Dermis blood vessel endothelial cell (primary cell): ENCODE measurements at places on chromosomes 16 and 17. TPM values are rescaled to one million over a fixed set of nuclear protein-coding genes. Genes with fewer than 3 reads are reported as not detected.

DNA sequence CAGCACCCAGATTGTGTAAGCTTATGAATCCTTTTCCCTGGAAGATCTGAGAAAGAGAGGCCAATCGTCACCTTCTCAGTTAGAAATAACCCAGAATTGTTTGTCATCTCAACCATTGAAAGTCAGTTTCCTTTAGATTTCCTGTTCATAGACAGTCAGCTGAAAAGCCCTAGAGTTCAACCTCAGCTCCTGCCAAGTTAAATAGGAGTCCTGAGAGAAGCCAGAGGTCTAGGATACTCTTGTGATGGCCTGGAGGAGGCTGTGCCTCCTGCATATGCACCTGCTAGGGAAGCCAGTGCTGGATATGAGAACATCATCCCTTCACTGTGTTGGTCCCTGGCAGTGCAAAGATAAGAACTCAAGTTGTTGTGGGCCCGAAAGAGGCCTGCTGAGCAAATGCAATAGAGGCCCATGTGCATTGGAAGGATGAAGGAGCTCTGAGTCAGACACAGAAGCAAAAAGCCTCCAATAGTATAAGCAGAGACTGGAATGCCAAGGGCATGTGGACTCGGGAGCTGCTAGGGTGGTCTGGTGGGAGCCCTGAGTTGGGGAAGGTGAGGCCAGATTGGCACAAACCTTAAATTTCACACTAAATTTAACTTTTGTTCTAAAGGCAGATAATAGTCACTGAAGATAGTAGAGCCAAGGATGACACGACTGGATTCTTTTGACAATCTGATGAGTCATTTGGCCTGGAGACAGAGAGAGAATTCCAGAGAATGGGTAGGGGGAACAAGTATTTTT, 520.9 kb upstream of the CDH5 start:
- no peak for DNase-seq

GRCh38 chr17:54968988-54969332, 395 bp downstream of the STXBP4 start:
- DNase-seq = peak; percentile 62

TRIM47 gene
- 89.1 and 109 TPM in 2 replicates for total RNA-seq

DNA sequence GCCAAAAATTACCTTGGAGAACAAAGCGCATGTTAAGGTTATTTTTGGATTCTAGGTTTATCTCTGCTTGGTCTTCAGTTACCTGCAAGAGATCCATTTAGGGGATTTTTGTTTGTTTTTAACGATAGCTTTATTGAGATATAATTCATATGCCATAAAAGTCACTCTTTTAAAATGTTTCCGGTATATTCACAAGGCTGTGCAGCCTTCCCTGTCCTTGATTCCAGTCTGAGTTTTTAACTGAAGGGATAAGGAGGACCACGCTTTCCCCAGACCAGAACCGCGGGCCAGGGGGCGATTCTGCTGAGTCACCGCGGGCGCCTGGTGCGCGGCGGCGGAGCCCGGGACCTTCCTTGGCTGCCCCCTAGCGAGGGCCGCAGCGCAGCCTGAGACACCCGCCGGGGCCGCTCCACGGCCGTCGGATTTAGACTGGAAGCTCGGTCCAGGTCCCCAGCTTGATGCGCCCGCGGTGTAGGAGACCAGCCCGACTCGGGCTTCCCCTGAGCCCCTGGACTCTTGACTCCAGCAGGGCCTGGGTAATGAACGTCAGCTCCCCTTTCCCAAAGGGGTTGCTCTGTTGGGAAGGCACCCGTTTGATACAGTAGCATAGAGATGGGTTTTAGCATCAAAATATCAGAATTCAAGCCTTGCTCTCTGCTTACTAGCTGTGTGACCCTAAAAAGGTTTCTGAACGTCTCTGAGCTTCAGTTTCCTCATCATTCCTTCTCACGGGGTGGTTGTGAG, 50.0 kb upstream of the STH start:
- DNase-seq = peak; percentile 76

GPR179 gene
- total RNA-seq = not detected in 2 replicates

- peak; percentile 34 for DNase-seq
Observed at GRCh38 chr17:16100737-16101400, 101.2 kb downstream of the TTC19 start.

KIF1C gene
- 105 and 189 TPM in 2 replicates for total RNA-seq

DNA sequence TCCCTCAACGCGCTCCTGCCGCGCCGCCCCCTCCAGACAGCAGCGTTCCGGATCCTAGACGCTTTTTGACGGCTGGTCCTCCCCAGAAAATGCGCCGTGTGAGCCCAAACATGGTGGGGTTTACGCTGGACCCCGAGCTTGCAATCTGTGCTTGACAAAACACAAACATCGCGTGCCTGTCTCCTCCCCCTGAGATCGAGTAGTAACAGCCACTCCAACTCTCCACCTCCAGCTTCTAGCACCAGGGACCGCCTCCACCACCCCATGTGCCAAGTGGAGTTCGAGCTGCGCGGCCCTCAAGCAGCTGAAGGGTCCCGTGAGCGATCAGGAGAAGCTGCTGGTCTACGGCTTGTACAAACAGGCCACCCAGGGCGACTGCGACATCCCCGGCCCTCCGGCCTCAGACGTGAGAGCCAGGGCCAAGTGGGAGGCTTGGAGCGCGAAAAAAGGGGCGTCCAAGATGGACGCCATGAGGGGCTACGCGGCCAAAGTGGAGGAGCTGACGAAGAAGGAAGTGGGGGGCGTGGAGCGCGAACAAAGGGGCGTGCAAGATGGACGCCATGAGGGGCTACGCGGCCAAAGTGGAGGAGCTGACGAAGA, 656 bp upstream of the GEMIN4 start:
- peak; percentile 74 for DNase-seq

SNX20 gene
- 0.34 and 0.70 TPM in 2 replicates for total RNA-seq

ABCC12 gene
- not detected in 2 replicates for total RNA-seq

DNA sequence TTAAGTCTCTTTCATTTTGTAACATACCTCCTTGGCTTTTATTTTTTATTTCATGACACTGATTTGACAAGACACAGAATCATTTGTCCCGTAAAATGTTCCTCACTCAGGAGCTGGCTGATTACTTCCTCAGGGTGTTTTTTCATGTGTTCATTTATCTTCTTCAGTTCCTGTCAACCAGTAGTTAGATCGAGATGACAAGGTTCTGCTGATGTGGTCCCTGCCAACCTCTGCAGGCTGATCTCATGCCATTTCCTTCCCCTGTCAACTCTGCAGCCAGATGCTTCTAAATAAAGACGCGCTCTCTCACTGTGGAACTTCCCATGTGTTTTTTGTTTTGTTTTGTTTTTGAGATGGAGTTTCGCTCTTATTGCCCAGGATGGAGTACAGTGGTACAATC, 8.1 kb upstream of the CXCL16 start:
- DNase-seq = peak; percentile 64

DNA sequence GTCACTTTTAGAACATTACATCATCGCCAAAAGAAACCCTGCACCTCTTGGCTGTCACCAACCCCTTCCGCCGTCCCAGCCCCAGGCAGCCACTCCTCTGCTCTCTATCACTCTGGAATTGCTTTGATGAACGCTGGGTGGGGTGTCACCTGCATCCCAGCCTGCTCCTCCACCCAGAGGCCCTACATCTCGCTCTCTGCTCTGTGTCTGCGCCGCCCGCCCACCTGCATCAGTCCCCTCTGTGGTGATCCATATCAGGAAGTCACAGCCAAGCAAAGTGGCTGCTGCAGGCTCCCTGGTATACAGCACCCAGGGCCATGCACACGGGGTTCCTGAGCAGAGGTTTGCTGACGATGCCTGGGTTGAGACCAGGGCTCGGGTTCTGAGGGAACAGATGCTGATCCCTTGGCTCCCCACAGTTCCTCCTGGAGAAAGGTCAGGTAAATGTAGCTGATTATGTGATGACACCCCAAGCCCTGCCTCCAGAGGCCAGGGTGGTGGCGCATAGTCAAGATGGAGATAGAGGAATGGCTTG, 30.8 kb downstream of the MPRIP start:
- DNase-seq = no peak

GRCh38 chr16:1557576-1557975, 24.1 kb downstream of the TMEM204 start:
- no peak for DNase-seq

KRTAP4-11 gene
- not detected in 2 replicates for total RNA-seq

- no peak for DNase-seq
Observed at GRCh38 chr16:56824804-56825203, 40.2 kb upstream of the SLC12A3 start.

TM4SF5 gene
- not detected in 2 replicates for total RNA-seq

DNA sequence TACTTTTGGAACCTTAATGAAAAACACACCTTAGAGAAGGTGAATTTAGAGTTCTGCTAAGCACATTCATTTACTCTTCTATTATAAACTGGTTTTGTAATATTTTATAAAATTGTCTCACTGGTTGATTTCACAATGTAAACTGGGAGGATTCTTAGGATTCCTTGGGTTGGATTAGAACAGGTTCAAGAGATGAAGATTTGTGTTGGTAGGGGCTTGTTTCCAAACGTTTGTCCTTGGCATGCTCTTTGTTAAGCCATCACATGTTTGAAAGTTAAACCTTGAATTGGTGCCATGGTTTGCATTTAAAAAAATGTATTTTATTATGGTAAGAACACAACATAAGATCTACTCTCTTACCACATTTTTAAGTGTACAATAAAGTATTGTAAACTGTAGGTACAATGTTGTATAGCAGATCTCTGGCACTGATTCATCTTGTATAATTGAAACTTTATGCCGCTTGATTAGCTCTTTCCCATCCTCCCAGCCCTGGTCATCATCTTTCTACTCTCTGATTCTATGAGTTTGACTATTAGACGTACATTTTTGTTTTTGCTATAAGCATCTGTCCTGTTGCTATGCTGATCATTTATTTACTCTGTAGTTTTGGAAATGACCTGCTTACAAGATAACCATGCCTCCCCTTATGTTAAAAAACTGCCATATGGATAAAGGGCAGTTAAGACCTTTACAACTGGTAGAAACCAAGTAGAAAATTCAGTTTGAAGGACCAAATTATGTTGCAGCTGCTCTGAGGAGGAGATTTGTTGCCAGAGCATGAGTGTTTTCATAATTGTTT, 9.6 kb downstream of the FTO start:
- DNase-seq = no peak

GRCh38 chr17:55368706-55369105, 52.9 kb downstream of the MMD start:
- no peak for DNase-seq

ABCA8 gene
- under 0.01 and 0.19 TPM in 2 replicates for total RNA-seq

PYY gene
- total RNA-seq = not detected in 2 replicates

GRCh38 chr17:81561494-81561885, 9.3 kb upstream of the FAAP100 start:
- DNase-seq = no peak

CNTNAP1 gene
- total RNA-seq = 12.3 and 41.2 TPM in 2 replicates
